ENCODE measurements at places on chromosomes 1 and 21.

DNA sequence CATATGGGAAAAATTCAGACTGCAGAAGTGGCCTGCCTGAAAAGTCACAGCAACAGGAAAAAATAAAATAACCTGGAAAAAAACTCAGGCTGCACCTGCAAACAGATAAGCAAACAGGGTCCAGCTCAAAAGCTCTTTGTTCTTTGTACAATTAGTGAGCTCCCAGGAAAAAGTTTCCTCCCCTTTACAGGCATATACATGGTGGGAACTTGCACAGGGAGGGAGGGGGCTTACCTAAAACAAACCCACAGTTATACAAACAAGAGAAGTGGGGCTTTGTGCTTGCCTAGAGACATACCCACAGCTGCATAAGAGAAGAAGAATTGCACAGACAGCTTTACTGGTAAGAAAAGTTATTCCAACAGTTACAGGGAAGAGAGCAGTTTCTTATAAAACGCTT lies 31.7 kb upstream of the COG2 start:
- DNase-seq = no peak

DNA sequence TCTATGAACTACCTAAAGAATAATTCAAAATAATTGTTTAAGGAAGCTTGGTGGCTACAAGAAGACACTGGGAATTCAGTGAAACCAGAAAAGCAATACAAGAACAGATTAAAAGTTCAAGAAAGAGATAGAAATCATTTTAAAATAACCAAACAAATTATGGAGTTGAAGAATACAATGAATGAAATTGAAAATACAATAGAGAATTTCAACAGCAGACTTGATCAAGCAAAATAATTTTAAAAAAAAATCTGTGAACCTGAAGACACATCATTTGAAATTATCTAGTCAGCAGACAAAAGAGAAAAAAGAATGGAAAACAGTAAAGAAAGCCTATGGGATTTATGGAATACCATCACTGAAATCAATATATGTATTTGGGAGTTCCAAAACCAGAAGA lies 31.2 kb upstream of the WNT2B start:
- DNase-seq = no peak

DNA sequence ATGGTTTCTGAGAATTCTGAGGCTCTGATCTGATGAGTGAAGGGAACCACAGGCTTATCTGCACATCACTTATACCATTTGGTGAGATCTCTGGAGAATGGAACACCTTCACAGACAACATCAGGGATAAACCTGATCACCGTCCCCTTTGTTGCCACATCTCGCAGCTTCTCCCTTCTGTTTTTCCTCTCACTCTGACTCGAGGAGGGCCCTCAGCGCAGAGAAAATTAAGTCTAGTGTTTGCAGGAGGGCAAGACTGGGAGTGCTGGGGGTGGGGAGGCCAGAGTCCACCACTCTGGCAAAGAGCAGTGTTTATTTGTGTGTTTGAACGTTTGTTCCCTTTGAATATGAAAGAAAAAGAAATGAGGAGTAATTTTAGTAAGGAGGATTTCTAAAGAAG lies 29.0 kb upstream of the BATF3 start:
- no peak for DNase-seq

DNA sequence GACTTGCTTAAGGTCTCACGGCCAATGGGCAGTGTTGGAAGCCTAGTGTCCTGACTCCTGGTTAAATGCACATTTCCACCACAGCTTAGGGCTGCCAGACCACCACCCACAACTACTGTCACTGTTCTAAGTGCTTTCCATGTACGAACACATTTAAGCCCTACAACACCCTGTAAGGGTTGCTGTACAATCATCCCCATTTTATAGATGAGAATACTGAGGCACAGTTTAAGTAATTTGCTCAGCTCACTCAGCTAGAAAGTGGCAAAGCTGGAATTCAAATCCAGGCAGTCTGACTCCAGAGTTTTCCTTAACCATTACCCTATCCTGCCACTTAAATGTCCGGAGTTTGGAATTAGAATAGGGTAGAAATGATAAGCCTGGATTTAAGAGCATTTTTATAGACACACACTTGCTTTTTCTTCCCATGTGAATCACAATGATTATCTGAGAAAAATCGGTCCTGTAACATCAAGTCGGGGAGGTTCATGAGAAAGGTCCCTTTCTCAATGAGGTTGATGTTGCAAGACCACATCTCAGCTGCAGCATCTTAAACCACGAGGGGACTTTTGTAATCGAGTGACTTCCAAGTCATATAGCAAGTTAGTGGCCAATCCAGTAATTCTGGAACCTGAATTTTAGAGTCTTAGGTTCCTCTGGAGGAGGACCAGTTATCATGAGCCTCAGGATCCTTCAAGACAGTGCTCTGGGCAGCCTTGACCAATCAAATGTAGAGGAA lies 8.6 kb downstream of the E2F2 start:
- no peak for DNase-seq

DNA sequence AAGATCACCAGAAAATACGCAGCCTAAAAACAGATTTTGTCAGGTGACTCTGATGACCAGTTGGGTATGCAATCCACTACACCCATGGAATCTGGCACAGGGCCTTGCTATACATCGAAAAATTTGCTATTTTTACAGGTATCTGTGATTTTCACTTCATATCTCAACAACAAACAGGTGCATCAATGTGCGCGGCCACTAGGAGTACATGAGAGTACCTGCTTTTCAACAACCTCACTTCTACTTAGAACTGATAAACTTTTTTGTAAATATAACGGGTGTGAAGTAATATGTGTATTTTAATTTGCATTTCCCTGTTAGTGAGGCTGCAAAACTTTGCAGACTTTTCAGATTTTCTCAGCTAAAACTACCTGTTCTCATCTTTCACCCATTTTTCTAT lies 80.8 kb downstream of the SLC45A1 start:
- DNase-seq = no peak

DNA sequence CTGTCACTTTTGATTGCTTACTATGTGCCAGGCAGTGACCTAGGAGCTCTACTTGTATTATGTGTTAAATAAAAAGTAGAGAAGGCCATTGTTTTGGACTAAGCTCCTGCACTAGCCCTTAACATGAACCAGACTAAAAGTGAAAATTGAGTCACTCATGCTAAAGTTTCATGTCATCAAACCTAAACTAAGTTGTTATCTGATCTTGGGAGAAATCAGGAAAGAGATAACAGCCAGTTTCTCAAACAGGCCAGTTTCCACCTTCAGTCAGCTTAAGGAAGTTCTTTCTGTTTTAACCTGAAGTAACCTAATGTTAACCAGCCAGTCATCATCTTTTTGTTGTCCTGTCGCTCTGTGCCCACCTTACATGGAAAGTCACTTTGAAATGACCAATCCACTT lies 102.1 kb upstream of the MARK1 start:
- DNase-seq = no peak

- DNase-seq = no peak
Observed at GRCh38 chr1:228321895-228322294, 84.7 kb downstream of the TRIM11 start.

GRCh38 chr1:111624382-111624781 lies 4.8 kb downstream of the RAP1A start:
- no peak for DNase-seq

DNA sequence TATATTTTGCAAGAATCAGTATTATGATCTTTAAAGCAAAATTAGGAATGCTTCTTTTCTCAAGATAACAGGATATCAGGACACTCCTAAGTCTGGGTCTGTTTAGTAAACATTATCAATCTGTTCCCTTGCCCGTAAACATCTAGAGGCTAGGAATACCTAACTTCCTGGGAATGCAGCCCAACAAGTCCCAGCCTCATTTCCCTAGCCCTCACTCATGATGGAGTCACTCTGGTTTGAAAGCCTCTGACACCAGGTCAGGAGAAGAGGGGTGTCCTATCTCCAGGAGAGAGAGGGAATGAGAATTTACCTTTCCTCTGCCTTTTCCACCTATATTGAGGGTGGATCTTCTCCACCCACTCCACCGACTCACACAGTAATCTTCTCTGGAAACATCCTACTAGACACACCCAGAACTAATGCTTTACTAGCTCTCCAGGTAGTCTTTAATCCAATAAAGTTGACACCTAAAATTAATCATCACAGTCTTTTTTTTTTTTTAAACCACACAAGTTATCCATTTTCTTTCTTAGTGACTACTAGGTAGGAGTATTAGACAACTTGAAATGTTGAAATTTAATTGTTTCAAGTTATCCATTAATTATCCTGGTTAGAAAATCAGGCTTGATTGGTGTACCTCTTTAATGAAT lies 659.3 kb downstream of the USP25 start:
- DNase-seq = no peak

All from stimulated activated CD4-positive, alpha-beta T cell treated with anti-CD3 and anti-CD28 coated beads, Interleukin-1b, Interleukin-23, amount 100 ng/mL, for 24 hours (primary cell).